AG08396 (cell line): ENCODE measurements at places on chromosomes 2 and 18.

DNA sequence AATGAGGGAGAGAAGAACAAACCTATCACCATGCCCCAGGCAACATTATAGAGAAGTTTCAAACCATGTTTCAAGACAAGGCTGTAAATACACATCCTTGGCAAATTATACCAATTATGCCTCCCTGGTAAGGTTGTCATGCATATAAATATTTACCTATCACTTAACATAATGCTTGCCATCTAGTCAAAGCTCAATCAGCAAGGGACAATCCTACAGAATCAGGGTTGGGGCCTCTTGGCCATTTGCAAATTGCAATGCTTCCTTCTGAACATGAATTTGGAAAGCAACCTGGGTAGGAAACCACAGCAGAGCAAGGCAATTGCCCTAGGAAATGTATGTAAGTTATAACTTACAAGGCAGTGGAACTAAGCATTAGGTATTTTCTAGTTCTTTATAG lies 907.2 kb upstream of the CDH2 start:
- no peak for DNase-seq

DNA sequence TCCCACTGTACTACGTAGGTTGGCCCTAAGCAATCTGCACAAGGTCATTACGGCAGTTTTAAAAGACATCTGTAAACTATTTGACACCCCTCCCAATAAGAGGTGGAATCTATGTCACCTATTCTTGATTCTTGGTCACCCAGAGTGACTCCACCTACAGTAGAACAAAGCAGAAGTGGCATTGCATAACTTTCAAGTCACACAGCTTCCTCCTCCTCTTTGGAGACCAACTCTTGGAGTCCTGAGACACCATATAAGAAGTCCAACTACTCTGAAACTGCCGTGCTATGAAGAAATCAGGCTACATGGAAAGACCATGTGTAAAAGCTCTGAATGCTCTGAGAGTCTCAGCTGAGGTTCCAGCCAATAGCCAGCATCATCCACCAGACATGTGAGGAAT lies 253.5 kb upstream of the CDH20 start:
- DNase-seq: no peak

DNA sequence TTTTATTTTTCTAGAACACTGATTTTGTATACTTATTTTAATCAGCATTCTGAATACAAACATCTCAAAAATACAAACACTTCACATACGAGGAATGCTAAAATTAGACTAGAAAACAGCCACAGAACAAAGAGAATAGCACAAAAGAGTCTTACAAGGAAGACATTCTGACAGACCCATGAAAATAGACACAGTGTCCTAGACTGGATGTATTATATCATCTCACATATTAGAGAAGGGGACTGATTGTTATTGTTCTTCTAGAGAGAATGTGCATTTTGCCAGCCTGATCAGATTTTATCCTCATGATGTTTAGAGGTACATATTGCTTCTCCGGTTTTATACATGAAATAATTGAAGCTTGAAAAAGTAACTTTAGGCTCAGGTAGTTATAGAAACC lies 357.9 kb downstream of the DPP10 start:
- no peak for DNase-seq

DNA sequence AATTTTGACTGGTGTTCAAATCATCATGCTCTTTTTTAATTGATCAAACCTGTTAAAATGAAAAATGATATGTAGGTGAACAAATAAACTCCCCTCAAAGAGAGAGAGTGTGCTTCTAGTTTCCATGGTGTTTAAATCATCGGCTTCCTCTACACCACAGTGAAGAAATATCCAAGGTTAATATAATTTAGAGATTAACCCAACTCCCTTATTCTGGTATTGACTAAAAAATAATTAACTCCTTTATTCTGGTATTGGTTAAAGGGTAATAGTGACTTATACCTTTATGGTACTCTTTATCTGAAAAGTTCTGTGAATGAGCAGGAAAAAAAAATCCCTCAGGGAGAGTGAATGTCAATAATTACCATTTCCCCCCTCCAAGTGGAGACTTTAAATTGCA lies 93.1 kb downstream of the SPATS2L start:
- no peak for DNase-seq

DNA sequence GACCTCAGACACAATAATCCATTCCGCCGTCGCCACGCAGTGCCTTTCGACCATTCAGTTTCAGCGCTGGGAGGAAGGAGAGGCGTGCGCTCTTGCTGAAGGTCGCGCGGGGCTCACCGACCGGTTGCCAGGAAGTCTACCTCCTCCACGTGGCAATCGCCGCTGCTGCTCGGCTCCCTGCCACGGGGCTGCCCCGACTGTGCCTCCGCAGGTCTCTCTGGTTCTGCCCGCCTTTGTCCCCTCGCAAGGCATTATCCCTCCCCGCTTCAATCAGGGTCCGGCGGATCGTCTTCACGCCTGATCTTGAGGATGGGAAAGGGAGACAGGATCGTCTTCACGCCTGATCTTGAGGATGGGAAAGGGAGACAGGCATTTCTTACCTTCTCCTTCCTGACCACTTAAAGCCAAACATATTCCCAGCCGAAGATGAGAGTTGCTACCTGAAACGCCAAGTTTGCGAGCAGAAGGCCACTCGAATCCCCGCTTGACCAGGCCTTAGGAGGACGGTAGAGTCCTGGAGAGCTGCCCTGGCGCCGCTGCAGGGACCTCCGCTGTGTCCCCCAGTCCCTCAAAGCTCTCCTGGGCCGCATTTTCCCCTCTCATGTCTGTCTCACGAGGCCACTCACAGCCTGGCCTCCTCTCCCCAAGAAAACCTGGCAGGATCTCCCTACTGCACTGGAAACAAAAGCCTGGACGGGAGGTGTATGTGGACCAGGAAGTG lies 4.3 kb upstream of the GPR45 start:
- no peak for DNase-seq

DNA sequence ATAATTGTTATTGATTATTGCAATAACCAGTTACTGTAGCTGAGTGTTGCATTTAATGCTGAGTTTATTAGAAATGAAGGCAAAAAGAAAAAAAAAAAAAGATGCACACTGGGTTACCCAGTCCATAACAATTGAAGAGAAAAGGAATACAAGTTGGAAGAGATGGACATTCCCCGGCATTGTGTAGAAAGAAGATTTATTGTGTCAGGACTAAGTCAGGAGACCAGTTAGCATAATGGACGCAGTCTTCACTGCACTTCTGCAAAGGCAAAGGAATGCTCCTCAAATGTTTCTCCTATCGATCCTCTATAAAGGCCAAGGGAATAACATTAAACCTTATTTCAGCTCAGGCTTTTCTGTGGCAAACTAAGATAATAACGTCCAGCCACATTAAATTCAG lies 157.8 kb downstream of the INSIG2 start:
- no peak for DNase-seq

GRCh38 chr2:144546933-144547332 lies 27.0 kb upstream of the ZEB2 start:
- no peak for DNase-seq

DNA sequence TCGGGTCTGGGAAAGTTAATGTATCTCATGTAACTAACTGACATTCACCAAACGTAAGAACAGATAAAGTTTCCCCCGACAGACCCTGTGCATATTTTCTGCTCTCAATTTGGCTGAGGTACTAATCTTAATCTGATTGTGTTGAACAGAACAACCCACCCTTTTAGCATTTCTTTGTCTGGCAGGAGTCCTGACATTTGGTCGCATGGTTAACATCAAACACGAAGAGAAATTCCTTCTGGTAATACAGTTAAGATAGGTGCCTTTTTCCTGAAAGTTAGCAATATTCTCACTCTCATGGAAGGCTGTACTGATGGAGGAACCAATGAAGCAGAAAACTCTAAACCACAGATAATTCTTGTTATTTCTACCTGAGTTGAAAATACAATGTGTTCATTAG lies 520.8 kb downstream of the PARD3B start:
- no peak for DNase-seq

GRCh38 chr2:149860276-149860921 lies 272.8 kb upstream of the MMADHC start:
- peak; percentile 44 for DNase-seq

- DNase-seq: no peak
Observed at GRCh38 chr2:222127660-222128059, 171.1 kb downstream of the PAX3 start.

GRCh38 chr2:216441308-216442010 lies 29.2 kb downstream of the SMARCAL1 start:
- no peak for DNase-seq

DNA sequence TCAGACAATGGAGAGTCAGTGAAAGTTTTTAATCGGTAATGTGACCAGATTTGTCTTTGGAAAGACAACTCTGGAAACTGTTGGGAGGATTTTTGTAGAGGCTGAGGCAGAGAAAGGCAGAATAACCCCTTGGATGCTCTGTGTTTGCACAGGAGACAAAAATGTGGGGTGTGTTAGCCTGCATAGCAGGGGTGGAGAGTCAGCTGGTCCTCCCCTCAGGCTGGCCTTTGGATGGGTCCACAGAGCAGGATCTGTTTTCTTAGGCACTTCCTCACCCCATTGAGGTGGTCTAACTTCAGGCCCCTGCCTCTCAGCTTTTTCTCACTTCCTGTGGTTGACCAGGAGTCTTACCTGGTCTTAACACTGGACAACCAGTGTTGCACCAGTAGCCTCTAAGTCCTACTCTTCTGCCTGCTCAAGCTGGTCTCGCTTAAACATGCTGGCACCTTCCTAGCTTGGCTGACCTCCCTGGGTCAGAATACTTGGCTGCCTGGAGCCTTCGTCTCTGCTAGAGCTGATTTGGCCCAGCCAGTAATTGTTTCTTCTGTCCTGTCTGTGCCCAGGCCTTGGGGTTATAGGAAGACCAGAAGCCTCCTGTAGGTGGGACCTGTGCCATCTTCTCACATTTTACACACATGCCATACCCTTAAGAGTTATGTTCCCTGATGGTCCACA lies 259.8 kb upstream of the RASGRP3 start:
- peak; percentile 30 for DNase-seq

DNA sequence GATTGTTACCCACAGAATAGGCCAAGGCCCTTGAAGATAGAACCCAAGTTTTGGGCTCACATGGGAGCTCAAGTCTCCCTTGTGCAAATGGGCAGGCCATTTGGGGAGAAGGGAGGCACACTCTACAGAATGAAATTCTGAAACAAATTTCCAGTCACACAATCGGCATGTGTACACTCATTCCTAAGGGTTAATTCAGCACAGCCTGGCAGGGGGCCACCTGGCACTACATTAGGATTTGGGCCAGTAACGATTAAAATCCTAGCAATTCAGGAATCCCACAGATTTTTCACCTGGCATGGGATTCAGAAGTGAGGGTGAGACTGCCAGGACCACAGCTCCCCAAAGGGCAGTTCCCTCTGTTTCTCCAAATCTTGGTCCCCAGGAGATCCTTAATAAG lies 46.4 kb downstream of the BMP10 start:
- peak; percentile 44 for DNase-seq

DNA sequence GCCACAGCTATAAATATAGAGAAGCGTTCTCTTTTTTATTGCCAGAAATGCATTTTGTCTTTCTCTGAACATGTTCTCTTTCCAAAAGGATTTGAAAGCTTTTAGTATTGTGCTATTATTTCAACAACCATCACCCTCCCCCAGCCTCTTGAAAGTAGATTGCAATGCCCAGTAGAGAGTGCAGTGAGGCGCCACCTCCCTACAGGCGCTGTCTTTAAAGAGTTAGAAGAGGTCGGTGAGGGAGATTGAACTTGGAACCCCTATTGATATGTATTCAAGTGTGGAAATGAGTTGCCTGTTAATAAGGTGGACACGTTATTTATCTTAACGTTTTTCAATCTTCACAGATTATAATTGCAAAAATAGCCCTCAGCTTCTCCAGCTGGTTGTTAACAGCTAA lies 360.3 kb downstream of the LRP1B start:
- DNase-seq: no peak

DNA sequence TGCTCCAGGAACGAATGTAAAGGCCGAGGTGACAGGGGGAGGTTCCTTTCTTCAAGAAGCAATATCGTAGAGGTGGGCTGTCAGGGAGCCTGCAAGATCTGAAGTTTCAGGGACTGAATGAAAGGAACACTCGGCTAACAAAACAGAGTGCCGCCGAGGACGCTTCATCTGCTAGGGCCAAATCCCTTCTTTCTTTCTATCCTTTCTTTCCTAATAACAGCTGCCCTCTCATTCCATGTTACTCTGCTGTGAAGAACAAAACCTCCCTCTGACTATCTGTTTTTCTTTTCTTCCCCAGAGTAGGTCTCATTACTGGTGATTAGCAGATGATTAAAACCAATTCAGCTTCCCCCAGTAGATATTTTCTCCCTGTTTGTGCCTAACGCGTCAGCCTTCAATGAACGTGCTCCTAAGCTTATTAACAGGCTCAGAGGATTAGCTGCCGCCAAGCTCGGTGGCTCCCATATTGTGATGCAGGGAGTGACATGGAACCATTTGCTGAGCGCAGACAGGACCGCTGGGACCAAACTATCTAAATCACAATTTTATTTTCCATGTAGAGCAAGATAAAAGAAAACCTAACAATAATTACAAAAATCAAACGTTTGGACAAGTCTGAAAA lies 414.6 kb downstream of the TMEM182 start:
- DNase-seq: no peak

GRCh38 chr18:23662309-23663263 lies at the start of gene ANKRD29:
Gene ANKRD29 (minus strand): TSS chr18:23662911. CDS start chr18:23662730, 181 bp downstream.
- DNase-seq: peak; percentile 70

- DNase-seq: no peak
Observed at GRCh38 chr2:16726577-16726976, 60.9 kb upstream of the CYRIA start.

DNA sequence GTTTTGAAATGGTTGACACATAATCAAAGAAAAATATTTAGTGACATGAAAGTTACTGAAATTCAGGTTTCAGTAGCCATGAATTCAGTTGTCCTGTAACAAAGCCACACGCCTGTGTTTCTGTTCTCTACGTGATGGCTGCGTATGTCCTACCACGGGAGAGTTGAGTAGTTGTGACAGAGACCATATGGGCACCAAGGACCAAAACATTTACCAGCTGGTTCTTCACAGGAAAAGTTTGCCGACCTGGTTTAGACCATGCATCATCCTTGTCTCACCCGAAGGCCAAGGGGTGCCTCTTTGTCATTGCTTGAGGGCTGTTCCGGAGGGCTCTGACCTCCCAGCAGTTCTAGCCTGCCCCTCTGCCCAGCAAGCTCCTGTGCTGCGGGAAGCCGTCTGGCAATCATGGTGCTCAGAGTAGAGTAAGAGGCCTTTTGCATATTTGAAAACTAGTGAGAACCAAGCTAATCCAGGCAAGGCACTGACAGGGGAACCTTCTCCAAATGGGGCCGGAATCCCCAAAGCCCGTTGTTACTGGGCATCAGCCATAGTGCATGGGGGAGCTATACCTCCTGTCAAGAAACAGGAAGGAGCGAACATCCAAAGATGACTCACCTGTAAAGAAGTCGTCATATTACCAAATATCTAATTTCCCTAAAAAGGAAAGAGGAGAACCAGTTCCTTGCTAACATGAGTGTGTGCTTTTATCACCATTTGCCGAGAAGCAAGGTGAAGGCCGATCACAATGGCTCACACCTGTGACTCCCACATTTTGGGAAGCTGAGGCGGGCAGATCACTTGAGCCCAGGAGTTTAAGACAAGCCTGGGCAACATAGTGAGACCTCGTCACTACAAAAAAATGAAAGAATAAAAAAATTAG lies 92.6 kb upstream of the RAB12 start:
- no peak for DNase-seq

GRCh38 chr2:23658466-23658942 lies 268.4 kb downstream of the ATAD2B start:
- no peak for DNase-seq

GRCh38 chr2:223725494-223725893 lies 111.9 kb downstream of the AP1S3 start:
- DNase-seq: peak; percentile 87

GRCh38 chr18:52339891-52340371 lies at the start of gene DCC:
Gene DCC (plus strand): TSS chr18:52340197. CDS start chr18:52340788, 591 bp downstream.
- DNase-seq: no peak
